Stimulated activated CD4-positive, alpha-beta T cell treated with anti-CD3 and anti-CD28 coated beads, Interleukin-15, amount 100 ng/mL, for 48 hours (primary cell): ENCODE measurements at places on chromosomes 1 and 21.
A peak's percentile ranks its signal among the peaks of the same experiment; 100 is the strongest.

DNA sequence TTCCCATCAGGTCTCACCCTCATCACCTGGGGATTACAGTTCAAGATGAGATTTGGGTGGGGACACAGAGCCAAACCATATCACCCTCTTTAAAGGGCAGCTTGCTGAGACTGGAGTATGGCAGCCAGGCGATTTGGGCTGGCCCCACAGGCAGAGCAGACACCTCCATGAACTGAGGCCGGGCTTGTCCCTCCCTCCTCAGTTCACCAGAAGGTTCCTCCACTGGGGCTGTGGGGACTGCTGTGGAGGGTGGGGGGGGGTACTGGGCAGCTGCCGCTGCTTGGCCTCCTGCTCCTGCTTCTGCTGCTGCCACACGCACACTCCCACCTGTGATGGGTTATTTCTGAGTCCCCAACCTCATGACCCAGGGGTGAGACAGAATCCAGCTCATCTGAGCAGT lies 53.9 kb upstream of the PDE9A start:
- no peak for DNase-seq

DNA sequence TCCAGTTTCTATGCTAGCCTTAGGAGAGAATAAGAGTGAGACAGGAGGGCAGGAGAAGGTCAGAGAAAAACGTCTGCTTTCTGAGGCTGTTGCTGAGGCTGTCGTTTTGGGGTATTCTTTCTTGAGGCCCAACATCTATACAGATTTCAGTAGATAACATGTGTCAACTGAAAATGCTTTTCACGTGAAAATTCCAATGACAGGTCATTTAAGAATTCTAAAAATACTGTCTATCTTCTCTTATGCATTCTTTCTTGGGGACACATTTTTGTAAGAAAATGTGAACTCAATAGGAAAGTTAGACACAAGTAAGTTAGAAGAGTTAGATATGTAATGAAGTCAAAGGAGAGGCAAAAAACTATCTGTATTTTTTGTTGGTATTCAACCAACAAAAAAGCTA lies 150.8 kb downstream of the TGFB2 start:
- no peak for DNase-seq

- DNase-seq: peak; percentile 93
These were observed at the start of gene PSMB2 for GRCh38 chr1:35641233-35641866. TSS of gene PSMB2 (minus strand) at chr1:35641526. CDS start at chr1:35641432, 94 bp downstream.

DNA sequence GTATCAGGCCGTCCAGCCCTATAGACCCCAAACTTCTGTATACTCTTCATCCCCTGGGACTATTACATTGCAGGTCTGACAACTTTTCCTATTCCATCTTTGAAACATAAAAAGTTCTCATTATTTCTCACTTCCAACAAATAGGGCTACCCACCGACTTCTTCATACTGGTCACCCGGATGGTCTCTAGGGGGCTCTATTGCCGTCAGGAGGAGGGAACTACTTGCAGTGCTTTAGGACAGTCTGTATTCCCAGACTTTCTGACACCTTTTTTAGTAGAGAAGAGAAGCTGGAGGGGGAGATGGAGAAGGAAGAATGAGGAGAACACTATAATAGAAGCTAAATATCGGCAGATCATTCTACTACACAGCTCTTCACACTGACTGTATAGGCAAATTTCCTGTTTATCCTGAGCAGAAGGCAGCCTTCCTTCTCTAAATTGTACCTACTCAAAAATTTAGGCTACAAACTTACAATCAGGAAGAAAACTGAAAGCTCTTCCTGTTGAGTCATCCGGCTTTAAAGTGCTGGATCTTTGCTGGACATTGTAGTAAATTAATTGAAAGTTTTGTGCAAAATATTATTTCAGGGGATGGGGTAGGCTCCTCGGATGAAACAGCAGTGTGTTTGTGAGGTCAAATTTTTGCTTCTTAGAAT lies 54.6 kb downstream of the CDC7 start:
- DNase-seq: no peak

DNA sequence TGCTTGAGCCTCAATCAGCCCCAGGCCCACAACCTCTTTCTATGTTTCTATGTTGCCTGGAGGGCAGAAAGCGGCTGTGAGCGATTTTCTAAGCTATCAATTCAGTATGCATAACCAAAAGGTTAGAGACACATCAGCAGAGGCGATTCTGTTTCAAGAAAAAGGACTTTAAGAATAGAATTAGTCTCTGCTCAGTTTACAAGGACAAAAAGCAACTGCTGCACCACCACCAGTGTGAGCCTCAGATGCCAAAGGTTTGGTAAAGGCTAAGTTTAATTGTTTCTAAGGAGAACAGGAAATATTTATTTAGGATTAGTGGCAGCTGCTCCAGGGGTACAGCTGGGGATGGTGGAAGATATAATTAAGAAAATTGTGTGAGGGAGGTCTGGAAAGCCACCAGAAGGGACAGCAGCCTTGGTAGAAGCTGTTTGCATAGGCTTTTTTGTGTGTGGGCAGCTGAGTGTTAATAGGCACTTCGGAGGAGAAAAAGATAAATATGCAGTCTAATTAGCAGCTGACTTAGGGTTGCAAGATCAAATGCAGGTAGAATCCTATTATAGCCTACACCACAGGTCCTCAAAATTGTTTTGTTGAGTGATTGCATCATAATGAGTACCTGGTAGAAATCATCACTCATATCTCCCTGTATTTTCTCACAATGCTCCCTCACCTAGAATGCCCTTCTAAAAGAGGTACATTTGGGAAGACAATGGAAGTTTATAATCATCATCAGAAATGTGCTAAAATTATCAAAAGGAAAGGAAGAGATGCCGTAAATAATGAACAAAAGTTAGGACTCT lies 35.8 kb downstream of the ZC3H11B start:
- no peak for DNase-seq

- no peak for DNase-seq
These were observed 277.7 kb downstream of the SETD4 start for GRCh38 chr21:35782667-35783066.

DNA sequence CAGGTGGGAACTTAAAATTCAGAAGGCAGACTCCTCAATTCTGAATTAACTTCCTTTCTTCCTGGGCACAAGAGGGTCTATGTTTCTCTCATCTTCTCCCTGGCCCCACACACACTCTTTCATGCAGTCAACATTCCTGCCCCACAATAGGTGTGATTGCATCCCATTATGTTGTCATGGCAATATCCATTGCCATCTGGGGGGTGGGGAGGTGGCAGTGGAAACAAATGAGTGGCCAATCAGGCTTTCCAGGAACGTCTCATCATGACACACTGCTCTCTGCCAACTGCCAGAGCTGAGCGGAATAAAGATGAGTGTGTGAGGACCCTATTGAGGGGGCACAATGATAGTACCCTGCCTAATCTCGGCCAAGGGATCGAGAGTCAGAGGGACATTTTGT lies 80.4 kb downstream of the KCND3 start:
- no peak for DNase-seq

DNA sequence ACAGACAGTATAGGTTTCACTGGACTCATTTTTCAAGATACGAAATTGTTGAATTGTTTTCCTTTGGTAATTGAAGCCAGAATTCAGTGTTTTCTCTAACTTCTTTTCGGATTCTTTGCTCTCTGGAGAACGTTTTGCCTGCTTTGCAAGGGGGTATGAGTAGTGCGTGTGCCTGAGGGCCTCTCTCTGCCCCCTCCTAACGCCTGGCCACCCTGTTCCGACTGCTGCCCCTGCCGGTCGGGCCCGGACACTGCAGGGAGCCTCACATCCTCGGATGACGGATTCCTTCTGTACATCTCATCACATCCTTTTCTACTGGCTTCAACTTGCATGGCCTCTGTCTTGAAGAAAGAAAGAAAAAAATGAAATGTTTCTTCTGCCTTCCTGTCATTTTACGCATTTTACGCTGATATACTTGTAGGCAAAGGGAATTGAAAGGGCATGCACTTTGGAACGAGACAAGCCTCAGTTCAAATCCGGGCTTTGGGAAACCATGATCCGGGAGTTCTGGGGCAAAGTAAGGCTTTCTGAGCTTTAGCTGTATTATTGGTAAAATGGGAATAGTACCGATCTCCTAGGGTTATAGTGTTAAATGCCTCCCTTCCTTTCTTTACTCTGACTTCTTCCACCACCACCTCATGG lies 65.1 kb downstream of the DISC1 start:
- DNase-seq: no peak

DNA sequence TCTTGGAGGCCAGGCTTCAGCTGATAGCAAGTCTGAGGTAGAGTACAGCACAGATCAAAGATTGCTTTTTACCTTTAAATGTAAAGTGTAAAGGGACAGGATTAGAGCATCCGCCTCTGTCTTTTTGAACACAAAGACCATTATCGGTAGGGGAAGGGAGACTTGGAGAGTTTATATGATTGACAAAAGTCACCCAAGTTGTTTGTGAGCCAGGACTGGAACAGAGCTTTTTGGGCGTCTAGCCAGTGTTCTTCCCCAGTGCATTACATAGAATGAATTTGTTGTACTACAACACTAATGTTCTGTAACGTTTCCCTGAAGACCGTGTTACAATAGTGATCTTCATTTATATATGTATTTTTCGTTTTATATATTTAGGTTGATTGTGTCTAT lies 9.3 kb upstream of the PIGC start:
- DNase-seq: no peak

DNA sequence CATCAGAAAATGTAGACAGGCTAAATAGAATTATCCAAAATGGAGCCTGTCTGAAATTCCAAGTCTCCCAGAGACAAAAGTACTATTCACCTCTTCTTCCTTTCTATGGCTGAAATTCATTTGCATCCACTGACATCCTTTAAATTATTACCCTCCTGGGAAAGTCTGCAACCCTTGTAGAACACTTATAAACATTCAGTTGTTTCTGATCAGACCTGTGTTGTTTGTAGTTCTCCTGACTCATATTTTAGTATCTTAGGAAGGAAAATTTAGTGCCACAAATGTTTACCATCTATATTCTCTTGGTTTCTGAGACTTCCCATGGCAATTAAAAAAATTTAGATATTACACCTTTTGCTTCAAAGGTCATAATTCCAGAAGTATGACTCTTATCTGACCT lies 69.6 kb upstream of the C1orf105 start:
- DNase-seq: no peak

DNA sequence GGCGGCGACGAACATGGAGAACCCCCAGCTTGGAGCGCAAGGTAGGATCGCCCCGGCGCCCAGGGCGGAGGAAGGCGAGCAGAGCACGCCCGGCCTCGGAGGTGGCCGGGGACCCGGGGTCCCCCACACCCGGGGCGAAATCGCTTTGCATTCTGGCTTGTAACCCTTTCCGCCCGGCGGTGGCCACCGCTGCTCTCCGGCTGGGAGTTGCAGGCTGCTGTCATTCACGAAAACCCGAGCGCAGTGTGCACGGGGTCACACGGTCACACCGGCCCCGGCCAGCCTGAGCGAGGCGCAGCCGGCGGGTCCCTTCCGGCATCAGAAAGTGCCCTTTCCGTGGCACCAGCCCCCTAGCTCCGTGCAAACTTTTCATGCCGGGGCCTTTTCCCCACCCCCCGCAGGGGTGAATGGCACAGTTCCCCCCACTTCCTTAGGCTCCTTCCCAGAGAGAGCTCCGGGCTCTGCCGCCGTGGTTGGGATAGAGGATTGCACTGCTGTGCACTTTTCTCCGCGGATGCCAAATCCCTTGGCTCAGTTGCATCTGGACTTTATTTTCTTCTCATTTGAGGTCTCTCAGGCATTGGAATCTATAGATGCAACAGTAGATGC lies 802 bp downstream of the KAZN start:
- no peak for DNase-seq

DNA sequence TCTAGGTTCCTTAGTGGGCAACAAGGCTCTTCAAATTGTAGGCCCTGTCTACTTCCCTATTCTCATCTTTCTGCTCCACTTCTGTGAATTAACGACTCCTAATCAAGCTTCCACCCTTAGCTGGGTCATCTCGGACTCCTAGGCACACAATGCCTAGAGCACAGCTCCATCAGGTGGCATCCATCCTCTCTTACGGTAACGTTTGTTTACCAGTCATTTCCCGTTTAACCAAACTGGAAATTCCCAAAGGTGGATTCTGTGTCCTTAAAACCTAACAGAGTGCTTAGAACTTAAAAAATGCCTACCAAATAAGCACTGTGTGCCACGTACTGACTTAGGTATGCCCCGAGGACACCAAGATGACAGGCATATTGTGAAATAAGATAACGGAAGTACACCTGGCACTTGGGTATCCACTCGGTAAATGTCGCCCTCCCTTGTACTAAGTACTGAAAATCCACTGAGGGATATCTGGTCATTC lies 1.5 kb downstream of the PARP1 start:
- no peak for DNase-seq

DNA sequence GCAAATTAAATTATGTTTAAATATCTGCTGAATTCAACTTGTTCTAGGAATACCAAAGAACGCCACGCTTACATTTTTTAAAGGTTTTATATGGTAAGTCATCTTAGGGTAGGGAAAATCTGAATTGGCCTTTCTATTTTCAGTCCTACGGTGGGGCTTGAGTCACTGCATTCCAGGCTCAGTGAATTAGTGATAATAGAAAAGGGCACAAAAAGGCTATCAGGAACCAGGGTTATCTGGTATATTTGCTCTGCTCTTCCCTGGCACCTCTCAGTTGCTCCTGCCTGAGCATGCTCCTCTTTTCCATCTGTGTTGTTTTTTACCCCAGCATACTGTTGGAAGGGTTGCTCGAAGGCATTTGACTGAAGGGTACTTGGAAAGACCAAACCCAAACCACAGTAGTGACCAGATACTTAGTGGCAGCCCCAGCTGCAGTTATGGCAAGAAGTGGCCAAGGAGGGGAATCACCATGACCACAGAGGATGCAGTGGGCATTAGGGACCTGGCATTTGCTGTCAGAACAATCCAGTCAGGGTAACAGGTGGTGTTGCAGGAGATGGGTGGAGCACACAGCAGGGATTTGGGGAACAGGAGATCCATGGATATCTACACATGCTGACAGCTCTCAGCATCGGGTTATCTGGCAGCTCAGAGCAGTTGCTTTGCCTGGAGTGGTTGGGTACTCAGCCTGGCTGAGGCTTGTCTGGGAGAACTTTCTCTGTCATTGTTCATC lies 2.3 kb downstream of the OVAAL start:
- no peak for DNase-seq

- DNase-seq: no peak
These were observed 1.6 kb downstream of the GSTM5 start for GRCh38 chr1:109713636-109714035.

DNA sequence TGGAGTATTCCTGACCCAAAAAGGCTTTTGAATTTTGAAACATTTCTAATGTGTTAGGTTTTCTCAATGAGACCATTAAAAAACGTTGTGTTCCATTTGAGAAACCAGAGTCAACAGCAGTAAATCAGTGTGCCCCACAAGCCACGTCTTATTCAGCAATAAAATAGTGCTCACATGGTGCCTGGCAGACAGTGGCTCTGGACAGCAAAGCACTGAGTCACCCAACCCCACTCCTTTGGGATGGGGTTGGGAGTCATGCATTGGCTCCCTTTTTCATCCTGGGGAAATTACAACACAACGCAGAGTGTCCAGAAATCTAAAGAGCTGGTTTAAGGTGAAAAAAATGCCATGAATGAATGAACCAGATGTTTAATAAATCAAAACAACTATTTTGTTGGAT lies 46.5 kb downstream of the KCNJ15 start:
- no peak for DNase-seq
